ENCODE measurements at places on chromosomes 6 and 20. TPM values are rescaled to one million over a fixed set of nuclear protein-coding genes. Genes with fewer than 3 reads are reported as not detected.
A peak's percentile ranks its signal among the peaks of the same experiment; 100 is the strongest.

DNA sequence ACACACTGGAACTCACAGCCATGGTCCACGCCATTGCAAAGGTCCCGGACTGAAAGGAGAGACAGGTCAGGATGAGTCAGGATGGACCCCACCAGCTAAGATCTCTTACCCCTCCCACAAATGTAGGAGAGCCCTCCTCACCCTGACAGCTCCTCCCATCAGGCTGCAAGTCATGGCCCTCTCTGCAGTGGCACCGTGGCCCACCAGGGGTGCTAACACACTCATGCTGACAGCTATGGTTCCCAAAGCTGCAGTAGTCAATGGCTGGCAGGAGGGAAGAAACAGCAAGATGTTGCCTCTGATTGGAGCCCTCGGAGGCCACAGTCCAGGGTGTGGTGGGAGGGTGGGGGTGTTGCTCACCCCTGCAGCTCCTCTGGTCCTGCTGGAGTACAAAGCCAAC lies 5.7 kb upstream of the RBPJL start:
- no peak for DNase-seq

TREM2 gene
- total RNA-seq: 3.6 TPM

GRCh38 chr6:134400941-134401340 lies 83.0 kb upstream of the SGK1 start:
- no peak for DNase-seq

- DNase-seq: no peak
Observed at GRCh38 chr6:55758156-55758937, 117.0 kb downstream of the BMP5 start.

DNA sequence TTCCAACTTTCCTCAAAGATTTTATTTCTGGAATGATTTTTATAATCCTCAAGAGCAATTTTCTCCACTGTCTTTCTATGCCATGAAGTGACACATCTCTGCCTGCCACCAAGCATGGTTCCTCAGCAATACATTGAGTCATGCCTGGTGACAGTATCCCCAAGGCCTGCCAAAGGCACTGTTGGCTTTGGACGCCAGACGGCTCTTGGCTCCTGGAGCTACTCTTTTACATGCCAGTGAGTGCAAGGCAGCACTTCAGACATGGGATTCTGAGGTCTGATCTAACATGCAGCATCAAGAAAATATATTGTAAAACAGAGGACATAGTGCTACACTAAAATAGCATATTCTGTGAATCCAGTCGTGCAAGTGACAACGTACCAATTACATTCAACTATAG lies 20.1 kb upstream of the PLEKHG1 start:
- DNase-seq: no peak

- DNase-seq: peak; percentile 32
Observed at GRCh38 chr6:36216559-36216958, 20.0 kb downstream of the BRPF3 start.

GRCh38 chr6:4370066-4370465 lies 234.7 kb upstream of the ECI2 start:
- DNase-seq: no peak

DNA sequence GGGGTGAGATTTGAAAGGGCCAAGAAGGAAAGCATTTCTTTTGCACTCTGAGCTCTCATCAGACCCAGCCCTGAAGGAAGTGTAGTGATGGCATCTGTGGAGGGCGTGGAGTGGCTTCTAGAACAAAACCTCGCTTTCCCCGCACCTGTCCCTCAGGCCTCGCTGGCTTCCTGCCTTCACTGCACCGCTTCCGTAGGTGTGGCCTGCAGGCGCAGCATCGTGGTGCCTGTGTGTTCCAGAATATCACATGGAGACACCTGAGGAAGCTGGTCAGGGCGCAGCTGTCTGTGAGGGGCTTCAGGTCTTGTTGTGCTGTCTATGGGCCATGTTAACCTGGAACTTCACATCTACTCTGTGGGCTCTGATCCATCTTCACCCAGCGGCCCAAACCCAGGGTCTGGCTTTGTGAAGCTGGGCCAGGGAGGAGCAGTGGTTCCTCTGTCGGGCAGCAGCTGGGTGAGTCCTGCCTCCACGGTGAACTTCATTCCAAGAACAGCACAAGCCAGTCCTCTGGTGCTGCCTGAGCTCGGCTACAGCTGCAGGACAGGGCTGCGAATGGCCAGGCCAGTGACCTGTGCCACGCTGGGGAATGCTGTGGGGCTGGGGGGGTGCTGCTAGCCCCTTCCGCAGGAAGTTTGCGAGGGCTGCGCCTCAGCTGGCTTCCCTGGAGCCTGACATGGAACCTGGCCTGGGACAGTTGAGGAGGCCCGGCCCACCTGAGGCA lies 40.9 kb downstream of the DSTN start:
- peak; percentile 51 for DNase-seq

DNA sequence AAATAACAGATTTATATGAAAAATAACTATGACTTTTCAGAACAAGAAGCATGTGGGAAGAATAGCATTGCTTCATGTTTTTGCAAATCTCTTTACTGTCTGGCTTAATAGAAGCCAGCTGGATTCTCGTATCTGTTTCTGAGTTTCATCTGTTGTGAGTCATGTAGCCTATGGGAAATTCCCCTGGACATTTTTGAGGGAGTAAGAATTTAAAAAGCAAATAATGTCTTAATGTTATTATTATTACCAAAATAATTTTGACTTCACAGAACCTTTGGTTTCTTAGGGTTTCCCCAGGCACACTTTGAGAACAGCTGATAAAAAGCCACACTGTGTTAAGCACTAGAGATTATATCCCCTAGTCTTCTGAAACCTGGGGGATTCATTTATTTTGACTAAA lies 75.8 kb downstream of the SYCP2L start:
- no peak for DNase-seq
